ENCODE measurements at places on chromosomes 5 and 9. TPM values are rescaled to one million over a fixed set of nuclear protein-coding genes. Genes with fewer than 3 reads are reported as not detected.

- DNase-seq, result no peak
These were observed 42.3 kb downstream of the SNCAIP start for GRCh38 chr5:122354293-122354692.

- DNase-seq, result no peak
These were observed 26.8 kb downstream of the LURAP1L start for GRCh38 chr9:12801663-12802062.

- no peak for DNase-seq
These were observed 839 bp downstream of the MED27 start for GRCh38 chr9:132078699-132079356.

- no peak for DNase-seq
These were observed 126.1 kb upstream of the SAP30L start for GRCh38 chr5:154319736-154320135.

- DNase-seq, result no peak
These were observed 16.9 kb upstream of the FREM1 start for GRCh38 chr9:14926941-14927624.

DNA sequence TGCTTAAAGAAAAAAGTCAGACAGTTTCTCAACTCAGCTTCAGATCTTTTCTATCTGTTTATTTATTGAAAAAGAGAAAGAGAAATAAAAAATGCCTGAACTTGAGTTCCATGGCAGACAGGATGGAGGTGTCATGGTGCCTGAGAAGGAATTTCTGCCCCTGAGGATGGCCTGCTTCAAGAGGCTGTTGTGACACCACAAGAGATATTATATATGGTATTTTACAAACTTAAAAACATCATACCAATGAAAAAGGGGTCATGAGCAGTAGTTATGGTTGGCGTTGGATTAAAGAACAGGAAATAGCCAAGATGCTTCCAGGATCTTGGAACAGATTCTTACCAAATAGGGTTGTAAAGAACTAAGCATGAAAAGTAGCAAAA lies 344.6 kb downstream of the GLIS3 start:
- peak; percentile 75 for DNase-seq

DNA sequence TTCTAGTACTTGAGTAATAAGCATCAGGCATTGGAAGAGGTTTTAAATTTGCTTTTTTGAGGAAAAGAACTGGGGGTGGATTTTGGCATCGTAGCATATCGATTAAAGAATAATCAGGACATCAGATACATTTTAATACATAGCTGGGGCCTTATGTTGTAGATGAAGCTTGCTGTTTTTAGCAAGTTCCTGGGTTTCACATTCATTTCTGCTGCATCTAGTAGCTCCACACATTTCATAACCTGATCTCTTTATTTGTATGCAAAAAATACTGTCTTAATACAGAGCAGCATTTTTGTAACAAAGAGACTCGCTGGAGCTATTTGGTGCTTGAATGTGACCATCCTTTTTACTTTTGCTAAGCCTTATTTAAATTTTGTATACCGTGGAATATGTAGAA lies 28.5 kb downstream of the CD180 start:
- DNase-seq, result no peak

- DNase-seq, result peak; percentile 25
These were observed 82.1 kb upstream of the IL33 start for GRCh38 chr9:6133346-6134063.

GRCh38 chr5:133456933-133457402 lies 155.4 kb downstream of the FSTL4 start:
- DNase-seq, result peak; percentile 85

DNA sequence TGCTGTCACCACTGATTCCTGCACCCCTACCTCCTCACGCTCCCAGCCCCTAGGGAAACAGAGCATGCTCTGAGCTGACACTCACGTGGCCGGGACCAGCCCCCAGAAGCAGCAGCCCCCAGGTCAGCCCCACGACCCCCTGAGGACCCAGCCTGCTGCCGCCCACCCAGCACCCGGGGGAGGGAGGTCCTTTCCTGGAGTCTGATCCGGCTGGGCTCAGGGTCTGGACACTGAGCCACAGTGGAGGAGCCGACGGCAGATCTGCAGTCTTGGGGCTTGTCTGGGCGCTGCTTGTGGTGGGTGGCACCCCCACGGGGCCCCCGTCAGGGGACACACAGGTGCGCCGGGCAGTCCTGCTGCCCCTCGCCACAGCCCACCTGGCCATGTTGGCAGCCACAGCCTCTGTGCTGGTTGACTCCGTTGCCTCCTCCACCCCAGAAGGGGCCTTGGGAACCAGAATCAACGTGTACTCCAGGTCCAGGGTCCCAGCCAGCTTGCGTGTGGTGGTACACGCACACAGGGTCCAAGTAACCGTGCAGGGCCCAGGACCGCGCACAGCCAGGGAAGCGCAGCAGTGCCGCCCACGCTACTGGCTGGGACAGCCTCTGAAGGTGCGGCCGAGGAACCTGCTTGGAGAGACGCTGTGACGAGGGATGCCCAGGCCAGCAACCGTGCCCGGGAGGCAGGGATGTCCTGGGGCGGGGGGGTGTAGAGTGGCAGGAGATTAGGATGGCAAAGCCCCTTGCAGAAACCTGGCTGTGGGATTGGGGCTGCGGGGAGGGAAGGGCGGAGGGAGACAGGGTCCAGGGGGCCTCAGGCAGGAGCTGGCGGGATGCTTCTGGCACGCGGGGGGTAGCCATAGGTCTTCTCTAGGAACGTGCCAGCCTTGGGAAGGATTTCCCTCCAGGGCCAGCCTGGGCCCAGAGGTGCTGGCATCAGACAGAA lies 3.5 kb downstream of the DNLZ start:
- DNase-seq, result no peak

- no peak for DNase-seq
These were observed 25.6 kb downstream of the FBXW11 start for GRCh38 chr5:171980792-171981191.

GRCh38 chr9:133975511-133975910 lies 16.6 kb downstream of the VAV2 start:
- DNase-seq, result no peak

DNA sequence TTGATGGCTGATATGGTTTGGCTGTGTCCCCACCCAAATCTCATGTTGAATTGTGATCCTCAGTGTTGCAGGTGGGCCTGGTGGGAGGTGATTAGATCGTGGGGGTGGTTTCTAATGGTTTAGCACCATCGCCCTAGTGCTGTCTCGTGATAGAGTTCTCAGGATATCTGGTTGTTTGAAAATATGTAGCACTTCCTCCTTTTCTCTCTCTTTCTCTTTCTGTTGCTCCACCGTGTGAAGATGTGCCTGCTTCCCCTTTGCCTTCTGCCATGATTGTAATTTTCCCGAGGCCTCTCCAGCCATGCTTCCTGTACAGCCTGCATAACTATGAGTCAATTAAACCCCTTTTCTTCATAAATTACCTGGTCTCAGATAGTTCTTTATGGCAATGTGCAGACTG lies 111.6 kb downstream of the SREK1 start:
- no peak for DNase-seq

DNA sequence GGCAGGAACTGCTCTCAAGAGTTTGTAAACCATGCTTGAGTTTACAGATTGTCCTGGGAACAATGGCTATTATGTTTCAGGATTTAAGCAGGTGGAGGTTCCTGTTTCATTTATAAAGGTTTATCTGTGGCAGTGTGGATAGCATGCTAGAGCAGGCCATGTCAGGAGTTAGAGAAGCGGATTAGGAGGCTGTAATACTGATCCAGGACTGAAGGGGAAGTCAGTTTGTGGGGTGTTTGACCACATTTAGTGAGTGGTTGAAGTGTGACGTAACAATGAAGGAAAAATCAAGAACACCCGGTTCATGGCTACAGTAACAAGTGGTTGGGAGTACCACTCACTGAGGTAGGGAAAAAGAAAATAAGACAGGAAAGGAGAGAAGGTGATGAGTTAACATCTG lies 299.0 kb downstream of the TLR4 start:
- DNase-seq, result no peak

GRCh38 chr9:126038790-126039189 lies 287.8 kb upstream of the MVB12B start:
- no peak for DNase-seq

- DNase-seq, result no peak
These were observed 19.1 kb upstream of the SNX2 start for GRCh38 chr5:122755783-122756182.

DNA sequence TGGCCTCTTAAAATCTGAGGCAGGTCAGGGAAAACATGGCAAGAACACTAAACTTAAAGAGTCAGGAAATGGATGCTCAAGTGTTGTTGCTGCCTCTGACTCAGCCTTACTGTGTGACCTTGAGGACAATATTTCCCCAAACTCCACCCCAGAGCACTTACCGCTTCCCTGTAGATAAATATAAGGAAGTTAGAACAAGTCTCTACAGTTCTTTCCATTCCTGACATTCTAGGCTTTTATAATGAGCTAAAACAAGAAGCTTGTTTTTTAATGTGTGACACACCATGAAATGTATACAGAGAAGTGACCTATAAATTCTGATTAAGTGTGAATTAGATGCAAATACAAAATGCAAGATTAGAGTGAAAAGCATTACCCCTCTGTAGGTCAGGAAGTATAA lies 129.3 kb downstream of the GRIA1 start:
- peak; percentile 39 for DNase-seq

GRCh38 chr5:83639911-83640310 lies 80.7 kb downstream of the HAPLN1 start:
- DNase-seq, result no peak

Gene CCDC192
- not detected for total RNA-seq

Gene PRLR
- total RNA-seq, result 3.5 TPM

Gene DHFR
- 29.8 TPM for total RNA-seq

Gene TRIM36
- 0.97 TPM for total RNA-seq

Gene LRRC19
- total RNA-seq, result not detected

Gene CCDC127
- total RNA-seq, result 4.2 TPM

Gene C9
- not detected for total RNA-seq
